Stimulated activated CD4-positive, alpha-beta T cell treated with anti-CD3 and anti-CD28 coated beads, Interleukin-1b, Interleukin-23, amount 100 ng/mL, for 1 hour (primary cell): ENCODE measurements at places on chromosomes 1 and 21.

DNA sequence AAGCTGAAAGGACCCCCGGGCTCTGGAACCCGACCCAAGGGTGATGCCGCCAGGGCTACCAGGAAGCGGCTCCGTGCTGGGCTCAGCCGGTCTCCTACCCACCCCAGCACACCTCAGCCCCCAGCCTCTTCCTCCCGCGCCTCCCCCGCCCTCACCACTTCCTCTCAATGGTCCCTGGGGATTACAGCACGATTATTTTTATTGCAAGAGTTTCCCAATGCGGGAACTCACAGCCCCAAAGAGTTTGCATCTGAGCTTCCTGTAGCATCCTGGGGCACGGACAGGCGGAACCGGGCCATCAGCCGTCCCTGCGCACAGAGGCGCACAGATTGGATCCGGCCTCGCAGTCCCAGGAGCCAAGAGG, 8.7 kb upstream of the SLX9 start:
- no peak for DNase-seq

DNA sequence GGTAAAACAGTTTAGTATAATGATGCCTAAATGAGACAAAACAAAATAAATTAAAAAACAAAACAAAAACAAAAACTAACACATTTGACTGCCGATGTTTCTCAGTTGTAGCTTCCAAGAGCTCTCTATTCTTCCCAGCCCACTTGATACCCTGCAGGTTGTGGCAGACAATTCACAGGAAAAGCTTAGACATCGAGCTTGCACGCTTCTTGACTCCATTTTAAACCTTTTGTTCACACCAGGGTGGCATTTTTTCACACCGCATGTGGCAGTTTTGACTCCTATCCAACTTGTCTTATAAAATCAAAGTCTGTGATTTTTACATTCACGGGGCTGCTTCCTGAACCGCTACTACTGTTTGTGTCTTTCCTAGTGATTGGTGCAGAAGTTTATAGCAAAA, 575.9 kb downstream of the USP25 start:
- no peak for DNase-seq

DNA sequence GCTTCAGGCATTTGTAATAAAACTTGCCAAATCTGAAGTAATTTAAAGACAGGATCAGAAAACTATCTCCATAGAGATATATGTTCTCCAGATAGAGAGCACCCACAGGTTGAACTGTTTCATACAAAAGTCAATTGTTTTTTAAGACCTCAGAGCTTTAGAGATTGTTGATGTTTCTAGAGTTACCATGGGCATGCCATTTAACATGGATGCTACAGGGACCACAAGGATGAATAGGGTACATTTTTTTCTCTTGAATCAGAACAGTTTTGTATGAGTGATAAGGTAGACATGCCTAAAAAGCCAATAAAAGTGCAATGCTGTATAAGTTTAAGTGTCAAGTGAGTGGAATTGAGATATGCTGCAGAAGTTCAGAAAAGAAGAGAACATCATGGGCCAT, 511.0 kb upstream of the CAMK1G start:
- DNase-seq: no peak

GRCh38 chr1:235067396-235068157, 61.1 kb downstream of the TOMM20 start:
- DNase-seq: no peak

DNA sequence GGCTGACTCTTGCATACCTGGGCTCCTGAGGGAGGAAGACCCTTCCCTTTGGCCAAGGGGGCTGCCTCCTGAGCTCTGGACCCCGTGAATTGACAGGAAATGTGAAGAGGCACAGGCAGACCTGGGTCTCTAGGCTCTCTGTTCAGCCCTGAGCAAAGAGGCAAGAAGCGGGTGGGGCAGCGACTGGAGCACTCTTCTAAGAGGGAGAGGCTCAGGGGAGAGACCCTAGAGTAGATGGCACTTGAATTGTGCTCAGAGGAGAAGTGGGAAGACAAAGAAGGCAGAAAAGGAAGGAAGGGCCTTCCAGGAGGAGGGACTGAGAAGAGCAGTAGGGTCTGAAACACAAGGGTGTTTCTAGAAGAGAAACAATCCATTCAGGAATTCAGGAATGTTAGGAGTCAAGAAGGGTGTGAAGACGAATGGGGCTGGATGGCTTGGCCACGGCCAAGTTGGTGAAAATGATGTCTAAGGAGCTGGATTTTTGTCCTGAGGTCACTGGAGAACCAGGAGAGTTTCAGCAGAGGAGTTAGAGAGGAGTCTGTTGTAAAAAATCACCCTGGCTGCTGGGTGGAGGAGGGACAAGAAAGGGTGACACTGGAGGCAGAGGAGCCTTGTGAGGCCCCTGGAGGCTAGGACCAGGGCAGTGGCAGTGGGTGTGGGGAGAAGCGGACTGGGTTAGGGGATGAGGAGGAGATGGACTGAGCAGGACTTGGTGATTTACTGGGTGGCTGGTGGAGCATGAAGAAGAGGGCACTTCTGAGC, 5.3 kb downstream of the TIE1 start:
- DNase-seq: no peak

DNA sequence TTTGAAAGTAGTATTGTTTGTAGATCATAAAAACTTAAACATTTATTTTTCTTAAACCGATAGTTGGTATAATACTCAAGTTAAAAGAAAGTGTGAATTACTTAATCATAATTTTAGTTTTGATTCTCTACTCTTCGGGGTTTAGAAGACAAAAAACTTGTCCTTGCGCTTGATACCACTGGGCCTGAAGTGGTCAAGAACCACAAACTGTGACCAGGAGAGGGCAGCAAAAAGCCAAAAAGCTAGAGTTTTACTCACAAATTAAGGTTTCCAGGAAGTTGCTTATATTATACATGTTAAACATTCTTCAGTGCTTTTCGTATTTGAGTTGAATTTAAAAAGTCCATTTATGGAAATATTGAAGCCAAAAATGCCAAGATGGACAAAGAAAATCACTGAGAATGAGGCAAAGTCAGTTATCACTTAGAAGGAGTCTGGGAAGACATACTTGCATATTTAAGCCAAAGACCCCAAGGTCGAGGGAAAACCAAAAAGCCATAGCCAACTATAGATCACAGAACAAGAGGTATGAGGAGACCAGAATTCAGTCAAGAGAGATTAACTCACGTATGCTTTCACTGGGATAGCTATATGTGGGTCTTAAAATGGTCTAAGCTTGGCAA, 34.2 kb downstream of the EFCAB7 start:
- DNase-seq: no peak

DNA sequence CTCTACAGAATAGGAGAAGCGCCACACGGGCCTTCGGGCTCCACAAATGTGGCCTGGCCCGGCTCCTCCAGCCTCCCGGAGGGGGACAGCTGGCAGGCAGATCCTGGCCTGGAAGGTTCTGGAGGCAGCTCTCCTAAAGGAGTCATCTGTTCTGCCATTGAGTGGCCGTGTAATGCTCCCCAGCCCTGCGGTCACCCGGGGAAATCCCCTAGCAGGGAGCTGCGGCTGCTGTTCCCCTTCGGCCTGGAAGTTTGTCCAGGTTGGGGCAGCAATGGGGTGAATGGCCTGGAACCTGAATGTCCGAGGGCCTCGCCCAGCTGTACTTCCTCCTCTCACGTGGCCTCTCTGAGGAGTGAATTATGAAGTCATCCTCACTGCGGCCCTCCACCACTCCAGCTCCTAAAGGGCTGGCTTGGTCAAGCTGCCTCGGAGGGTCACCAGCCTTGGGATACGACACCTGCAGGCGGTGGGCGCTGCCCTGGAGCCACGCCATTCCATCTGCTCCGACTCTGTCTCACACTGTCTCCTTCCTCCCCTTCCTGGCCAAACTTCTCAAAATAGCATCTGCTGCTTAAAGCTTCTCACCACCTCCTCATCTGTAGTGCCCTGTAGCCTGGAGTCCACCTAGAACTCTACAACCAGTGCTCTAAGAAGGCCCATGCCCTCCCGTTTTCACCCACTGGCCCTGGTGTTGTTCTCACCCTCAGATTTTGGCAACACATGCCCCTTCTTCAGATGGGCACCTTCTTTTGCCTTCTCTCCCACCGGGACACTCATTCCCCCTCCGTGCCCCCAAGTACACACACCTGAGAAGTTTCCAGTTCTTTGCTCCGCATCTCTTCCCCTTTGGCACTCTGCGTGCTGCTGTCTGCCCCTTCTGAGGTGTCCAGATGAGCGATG, 54.4 kb upstream of the TMPRSS2 start:
- DNase-seq: no peak

DNA sequence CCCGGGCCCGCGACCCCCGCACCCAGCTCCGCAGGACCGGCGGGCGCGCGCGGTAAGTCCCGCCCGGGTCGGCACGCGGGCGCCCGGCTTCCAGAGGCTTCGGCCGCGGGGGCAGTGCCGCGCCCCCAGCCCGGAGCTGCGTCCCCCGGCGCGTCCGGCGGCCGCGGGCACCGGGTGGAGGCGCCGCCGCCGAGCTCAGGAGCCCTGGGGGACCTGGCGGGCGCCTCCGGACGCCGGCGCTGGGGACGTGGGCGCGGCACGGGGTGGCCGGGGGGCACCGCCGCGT, 227 bp downstream of the NBL1 start:
- DNase-seq: no peak

GRCh38 chr1:157240495-157241184, 102.4 kb upstream of the ETV3 start:
- DNase-seq: no peak

GRCh38 chr1:161972828-161973227, 50.8 kb downstream of the OLFML2B start:
- DNase-seq: no peak

GRCh38 chr1:244839656-244840055, 4.2 kb downstream of the COX20 start:
- no peak for DNase-seq

DNA sequence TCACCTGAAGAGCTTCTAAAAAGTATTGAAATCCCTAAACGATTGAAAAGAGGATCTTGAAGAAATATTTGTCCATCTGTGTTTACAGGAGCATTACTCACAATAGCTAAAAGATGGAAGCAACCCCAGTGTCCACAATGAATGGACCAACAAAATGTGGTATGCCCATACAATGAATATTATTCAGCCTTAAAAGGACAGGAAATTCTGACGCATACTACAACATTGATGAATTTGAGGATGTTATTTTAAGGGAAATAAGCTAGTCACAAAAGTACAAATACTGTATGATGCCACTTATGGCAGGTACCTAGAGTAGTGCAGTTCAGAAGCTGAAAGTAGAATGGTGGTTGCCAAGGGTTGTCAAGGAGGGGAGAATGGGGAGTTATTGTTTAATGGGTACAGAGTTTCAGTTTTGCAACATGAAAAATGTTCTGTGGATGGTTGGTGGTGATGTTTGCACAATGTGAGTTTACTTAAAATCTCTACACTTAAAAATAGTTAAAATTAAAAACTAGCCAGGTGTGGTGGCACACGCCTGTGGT, 37.1 kb upstream of the GADD45A start:
- DNase-seq: no peak

DNA sequence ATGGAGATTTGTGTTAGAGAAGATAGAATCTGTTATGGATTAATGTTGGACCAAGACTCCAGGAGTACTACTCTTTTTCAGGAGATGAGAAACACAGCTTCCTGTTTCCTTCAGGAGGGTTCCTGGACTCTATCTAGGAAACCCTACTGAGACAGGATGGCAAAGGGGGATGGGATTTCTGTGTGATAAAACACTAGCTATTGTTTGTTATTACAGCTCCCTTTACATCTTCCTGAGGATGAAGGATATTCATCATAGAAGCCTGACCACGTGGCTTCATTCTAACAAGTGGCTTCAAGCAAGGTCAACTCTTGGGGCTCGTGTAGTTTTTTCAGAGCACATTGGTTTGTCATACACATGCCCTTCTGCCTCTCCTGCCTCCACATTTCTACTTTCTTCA, 33.3 kb downstream of the RGL1 start:
- DNase-seq: no peak
